HuH-7 (cell line): ENCODE measurements at places on chromosomes 2 and 18.
A peak's percentile ranks its signal among the peaks of the same experiment; 100 is the strongest.

GRCh38 chr2:174048243-174048642 lies 83.1 kb upstream of the SP3 start:
- DNase-seq: no peak

- DNase-seq: no peak
These were observed 5.3 kb upstream of the DYNAP start for GRCh38 chr18:54585743-54586142.

- no peak for DNase-seq
These were observed 247.4 kb upstream of the FN1 start for GRCh38 chr2:215683295-215683694.

DNA sequence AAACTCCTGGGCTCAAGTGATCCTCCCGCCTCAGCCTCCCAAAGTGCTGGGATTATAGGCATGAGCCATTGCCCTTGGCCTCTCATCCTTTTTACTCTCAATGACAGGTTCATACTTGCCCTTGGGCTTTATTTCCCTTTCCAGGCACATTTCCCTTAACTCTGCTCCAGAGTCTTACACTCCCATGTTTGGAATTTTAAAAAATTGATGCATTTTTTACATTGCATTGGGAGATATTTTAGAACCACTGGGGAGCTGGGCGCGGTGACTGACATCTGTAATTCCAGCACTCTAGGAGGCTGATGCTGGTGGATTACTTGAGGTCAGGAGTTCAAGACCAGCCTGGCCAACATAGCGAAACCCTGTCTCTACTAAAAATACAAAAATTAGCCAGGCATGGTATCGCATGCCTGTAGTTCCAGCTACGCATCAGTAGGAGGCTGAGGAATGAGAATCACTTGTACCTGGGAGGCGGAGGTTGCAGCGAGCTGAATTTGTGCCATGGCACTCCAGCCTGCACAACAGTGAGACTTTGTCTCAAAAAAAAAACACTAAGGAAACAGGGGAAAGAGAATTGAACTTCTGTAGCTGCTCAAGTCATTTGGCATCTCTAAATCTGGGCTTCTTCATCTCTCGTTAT lies 18.2 kb downstream of the TGIF1 start:
- DNase-seq: no peak

DNA sequence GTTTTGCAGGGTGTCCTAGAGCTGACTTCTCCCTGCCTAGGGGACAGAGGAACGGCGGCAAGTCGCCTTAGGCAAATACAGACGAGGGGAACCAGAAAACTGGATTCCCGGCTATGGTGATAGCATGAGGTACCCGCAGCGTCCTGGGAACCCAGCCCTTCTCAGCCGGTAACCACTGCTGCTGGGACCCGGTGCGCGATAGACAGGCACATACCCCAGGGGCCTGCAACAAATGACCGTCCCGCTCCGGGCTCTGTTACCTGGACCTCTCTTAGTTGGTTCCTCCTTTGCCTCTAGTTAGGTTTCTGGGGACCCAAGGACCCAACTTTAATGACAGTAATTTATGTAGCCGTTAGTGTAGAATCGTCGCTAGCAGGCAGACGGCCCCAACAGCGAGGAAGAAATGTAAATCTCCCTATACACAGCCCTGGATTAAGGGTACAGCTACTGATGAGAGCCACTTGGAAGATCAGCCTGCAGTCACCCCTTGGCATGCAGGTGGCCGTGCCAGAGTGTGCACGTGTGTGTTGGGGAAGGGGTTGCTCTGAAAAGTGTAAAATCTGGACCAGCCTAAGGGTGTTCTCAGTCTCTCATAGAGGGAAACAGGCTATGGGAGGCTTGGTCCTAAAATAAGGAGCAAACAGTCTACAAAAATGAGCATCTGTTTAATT lies 819 bp upstream of the SERPINE2 start:
- DNase-seq: peak; percentile 51

GRCh38 chr2:183021613-183022012 lies 16.6 kb downstream of the NCKAP1 start:
- DNase-seq: no peak

- DNase-seq: no peak
These were observed 120.7 kb downstream of the ZNF521 start for GRCh38 chr18:25231327-25231691.

DNA sequence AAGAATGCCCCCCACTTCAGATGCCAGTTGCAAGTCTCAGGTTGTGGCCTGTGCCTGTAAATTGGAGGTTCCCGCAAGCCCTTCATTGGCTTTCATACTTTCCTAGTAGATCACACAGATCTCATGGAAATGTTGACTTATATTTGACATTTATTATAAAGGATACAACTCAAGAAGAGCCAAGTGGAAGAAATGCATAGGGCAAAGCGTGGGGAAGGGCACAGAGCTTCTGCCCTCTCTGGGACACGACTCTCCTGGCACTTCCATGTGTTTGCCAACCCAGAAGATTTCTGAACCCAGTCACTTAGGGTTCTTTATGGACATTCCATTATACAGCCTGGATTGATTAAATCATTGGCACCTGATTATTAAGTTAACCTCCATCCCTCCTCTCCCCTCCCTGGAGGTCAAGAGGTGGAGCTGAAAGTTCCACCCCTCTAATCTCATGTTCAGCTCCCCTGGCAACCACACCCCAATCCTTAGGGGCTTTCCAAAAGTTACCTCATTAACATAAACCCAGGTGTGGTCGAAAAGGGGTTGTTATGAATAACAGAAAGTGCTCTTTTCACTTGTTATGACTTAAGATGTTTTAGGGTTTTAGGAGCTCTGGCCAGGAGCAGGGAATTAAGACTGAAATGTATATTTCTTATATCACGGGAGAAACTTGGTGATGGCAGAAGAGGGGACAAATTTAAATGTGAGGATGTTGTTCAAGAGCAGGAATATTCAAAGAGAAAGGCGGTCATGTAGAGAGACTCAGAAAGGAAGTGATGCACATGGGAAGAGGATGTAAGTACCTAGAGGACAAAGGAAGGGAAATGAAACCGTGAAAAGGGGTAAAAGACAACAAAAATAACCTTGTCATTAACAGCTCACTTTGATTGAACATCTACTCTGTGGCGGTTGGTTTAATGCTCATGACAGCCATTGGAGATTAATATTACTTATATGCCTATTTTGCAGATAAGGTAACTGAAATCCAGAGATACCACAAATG lies 31.8 kb downstream of the SP100 start:
- DNase-seq: no peak

DNA sequence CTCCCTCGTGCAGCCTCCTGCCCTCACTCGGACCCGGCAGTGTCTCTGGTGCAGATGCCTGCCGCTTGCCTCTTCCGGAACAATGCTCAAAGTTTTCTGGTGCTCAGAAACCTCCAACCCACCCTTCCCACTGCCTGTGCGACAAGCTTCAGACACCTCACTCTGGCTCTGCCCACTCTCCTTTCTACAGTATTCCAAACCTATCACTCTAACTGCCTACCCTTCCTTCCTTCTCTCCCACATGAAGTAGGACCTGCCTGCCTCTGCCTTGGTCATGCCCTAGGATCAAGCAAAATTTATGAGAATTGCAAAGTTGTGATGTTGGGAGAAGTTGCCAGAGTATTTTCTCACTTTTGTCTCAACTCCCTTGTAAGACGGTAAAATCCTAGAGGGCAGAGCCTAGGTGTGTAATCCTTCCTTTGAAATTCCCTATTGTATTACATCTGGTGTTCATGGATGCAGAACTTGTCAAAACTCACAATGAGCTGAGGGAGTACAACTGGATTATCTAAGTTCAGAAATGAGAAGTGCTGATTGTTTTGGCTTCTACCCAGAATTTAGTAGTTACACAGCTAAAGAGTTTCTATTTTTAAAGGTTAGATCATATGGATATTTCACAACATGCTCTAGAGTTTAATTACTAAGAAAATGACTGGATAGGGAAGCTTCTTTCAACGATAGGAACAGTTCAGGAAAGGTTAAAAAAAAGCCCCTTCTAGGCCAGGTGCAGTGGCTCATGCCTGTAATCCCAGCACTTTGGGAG lies 7.2 kb downstream of the NPC1 start:
- DNase-seq: no peak

- no peak for DNase-seq
These were observed 246.2 kb downstream of the LNPK start for GRCh38 chr2:175755656-175756386.

DNA sequence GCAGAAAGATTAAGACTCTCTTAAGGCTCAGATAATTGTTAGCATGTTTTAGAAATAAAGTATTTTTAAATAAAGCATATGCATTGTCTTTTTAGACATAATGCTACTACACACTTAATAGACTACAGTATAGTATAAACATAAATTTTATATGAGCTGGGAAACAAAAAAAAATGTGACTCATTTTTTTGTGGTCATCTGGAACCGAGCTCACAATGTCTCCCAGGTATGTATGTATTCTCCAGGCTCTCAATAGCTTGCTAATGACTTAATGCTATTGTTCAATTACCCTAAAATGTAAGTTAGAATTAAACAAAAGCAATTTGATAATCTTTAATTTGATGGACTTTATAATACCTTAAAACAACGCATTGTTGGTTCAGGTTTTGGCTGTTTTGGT lies 167.2 kb downstream of the NUP35 start:
- no peak for DNase-seq

DNA sequence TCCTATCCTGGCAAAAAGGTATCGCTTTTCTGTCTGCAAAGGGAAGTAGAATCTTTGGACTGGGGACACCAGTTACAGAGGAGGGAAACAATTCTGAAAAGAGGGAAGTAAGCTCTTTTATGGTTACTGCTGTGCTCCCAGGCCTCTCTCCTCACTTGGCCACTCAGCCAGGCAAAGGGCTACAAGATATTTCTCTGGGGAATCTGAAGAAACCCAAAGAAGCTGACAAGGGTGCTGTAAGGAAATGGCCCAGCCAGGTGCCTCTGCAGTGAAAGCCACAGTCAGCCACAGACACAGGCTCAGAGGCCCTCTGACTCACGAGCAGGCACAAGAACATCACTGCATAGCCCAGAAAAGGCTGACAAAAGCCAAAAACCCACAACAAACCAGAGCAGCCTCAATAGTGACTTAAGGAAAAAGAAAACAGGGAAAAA lies 5.8 kb downstream of the HDLBP start:
- no peak for DNase-seq

GRCh38 chr2:11659851-11660250 lies 10.1 kb downstream of the NTSR2 start:
- DNase-seq: no peak

DNA sequence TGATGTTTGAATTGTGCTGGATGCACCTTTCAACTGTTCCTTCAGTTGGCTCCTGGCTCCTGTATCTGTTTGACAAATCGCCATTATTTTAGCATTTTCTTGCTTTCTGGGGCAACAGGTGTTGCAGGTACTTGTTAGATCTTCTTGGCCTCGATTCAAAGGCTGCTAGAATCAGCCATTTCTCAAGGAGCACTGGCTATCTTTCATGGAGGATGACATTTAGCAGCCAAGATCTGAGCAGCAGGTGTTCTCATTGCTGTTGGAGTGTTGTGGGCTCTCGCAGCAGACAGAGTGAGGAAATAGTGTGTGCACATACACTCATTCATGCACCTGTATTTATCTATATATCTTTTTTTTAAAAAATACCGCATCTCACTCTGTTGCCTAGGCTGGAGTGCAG lies 52.2 kb downstream of the INPP5D start:
- no peak for DNase-seq

DNA sequence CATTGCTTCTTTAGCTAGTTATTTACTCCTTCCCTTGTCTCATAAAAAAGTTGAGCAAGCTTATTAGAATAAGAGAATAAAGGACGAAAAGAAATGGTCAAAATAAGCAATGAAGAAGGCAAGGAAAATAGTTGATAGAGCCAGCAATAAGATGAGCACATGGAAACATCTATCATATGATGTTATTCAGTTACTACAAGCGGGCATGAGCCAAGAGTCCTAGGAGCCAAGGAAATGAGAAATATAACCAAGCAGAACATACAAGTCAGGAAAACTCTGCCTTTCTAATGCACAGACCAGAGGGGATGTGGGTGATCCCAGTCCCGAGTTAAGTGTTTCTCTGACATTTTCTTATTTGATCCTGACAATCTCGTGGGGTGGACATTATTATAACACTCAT lies 33.9 kb downstream of the INO80C start:
- no peak for DNase-seq

DNA sequence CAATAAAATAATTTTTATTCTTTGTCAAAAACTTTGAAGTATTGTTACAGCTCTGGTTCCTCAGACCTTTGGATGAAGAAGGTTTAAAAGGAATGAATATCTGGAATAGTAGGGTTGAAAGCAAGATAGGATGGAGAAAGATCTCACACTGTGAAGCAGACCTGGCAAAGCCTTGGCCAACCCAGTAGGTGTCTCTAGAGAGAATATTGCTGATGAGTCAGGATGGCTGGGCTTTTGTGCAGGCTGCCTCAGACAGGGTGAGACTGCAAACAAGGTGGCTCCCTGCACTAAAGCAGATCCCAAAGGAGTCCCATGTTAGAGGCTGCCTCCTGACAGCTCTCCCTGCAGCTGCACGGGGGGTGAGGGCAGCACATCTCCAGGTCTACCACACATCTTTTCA lies 226.0 kb upstream of the ITGA4 start:
- no peak for DNase-seq

DNA sequence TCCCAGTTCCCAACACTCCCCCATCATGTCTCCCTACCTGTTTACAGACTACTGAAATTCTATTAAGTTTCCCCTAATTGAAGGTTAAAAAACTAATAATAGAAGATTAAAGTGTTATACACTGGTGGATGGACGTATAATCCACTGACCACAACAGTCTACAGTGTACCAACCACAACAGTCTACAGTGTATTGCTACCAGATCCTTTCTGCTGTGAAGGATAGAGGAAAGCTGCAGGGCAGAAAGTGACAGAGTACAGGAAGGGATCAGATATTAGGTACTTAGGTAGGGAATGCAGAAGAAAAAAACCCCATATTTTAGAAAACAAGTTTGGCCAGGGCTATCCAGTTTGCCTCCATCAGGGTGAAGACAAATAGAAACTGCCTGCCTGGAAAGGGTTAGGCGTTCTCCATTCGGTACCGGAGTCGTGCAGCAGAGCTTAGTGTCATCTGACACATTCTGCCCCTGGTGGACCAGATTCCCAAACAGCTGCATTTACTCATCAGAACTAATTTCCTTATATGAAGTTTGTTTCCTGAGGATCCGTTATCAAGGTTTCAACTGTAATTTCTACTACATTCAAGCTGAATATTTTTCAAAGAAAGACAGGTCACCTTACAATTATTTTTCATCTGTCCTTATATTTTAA lies 49.9 kb downstream of the KLF7 start:
- DNase-seq: no peak
